MCF 10A (cell line): ENCODE measurements at places on chromosomes 5 and 9.

- no peak for DNase-seq
These were observed 16.8 kb upstream of the JADE2 start for GRCh38 chr5:134508521-134509195.

- DNase-seq, result no peak
These were observed at the start of gene PTGER4 for GRCh38 chr5:40679913-40680681. Gene PTGER4, plus strand, starts transcription at chr5:40679915. Its CDS starts 1,079 bp downstream, at chr5:40680994.

DNA sequence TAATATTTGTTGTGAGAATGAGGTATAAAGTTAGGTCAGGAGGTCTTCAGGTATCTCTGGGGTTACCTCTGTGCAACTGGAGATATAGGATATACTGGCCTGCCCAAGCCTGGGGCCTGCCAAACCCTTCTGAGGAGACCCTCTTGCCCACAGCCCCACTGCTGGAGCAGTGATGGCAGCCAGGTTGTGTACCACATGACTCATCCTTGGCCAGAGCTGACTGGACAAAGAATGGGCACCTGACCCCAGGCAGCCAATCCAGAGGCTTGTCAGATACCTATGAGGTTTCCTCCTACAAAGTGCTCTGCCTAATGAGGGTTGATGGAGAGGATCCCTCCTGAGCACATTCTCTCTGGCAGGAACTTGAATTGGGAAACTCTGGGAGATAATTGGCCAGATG lies 56.1 kb upstream of the TBC1D2 start:
- no peak for DNase-seq

DNA sequence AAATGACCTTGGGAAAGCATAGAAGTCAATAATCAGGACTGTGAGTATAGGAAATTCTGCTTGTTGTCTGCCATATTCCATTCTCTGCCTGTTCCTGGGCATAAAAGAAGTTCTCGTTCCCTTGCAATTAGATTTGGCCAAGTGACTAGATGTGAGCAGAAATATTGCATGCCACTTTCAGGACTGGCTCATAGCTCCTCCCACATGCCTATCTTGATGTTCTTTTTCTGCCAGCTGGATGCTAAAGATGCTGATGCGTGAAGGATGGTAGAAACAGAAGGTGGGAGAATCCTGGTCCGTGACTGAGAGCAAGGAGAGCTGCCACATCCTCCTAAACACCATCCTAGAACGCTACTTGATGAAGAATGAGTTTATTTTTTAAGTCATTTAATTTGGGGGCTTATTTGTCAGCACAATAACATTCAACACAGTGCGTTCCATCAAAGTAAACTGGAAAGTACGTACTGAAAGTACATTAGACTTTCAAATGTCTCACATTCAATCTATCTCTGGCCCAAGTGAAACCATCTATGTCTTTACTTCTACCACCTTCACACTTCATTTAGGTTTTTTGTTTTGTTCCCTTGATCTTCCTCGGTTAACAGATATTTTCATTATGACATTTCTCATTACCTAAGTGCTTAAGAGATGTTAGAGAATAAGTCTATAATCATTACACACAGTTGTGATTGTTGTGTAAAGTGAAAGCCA lies 648.5 kb downstream of the RAB3C start:
- DNase-seq, result no peak

GRCh38 chr9:37441776-37442370 lies 19.4 kb downstream of the GRHPR start:
- no peak for DNase-seq
